Urinary bladder (tissue), 4 donors: ENCODE measurements at places on chromosomes 3 and 15. TPM values are rescaled to one million over a fixed set of nuclear protein-coding genes. Genes with fewer than 3 reads are reported as not detected.

GRCh38 chr3:181075098-181075497, 85.6 kb upstream of the DNAJC19 start:
- DNase-seq: no peak

- no peak for DNase-seq
Observed at GRCh38 chr3:45967724-45968123, 24.5 kb downstream of the CXCR6 start.

DNA sequence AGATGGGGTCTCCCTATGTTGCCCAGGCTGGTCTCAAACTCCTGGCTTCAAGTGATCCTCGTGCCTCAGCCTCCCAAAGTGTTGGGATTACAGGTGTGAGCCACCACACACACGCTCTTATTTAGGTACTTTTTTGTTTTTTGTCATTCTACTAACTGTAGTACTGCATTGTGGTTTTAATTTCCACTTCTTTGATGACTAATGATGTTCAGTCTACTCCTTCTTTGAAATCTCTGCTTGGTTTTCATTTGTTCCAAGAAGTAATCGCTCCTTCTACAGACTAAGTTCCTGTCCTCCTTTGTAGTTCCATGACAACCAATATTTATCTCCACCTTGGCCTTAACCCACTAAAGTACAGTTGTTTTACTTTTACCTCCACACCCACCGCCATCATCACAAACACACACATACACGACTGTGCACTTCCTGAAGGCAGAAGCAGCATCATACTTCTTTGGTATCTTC, 529 bp upstream of the DLEC1 start:
- DNase-seq: no peak

The OSBPL10 gene
- 58.0 TPM for total RNA-seq
